ENCODE measurements at places on chromosomes 13 and 19.
A peak's percentile ranks its signal among the peaks of the same experiment; 100 is the strongest.

DNA sequence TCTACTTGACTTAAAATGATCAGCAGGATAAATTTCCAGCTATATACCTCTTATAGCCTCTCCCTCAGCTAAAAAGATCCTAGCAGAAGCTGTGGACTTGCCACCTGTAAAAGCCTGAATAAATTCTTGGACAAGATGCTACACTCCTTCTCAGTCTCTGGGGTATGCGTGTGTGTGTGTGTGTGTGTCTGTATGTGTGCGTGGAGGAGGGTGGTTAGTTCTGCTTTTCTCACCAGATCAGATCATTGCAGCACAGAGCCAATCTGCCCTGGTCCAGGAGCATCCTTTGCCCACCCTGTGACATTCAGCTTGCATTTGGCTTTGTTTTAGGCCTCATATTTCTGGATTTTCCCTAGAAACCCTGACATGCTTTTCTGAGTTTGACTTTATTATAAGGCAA is 438.3 kb downstream of the RFC3 start:
- peak; percentile 13 for DNase-seq

DNA sequence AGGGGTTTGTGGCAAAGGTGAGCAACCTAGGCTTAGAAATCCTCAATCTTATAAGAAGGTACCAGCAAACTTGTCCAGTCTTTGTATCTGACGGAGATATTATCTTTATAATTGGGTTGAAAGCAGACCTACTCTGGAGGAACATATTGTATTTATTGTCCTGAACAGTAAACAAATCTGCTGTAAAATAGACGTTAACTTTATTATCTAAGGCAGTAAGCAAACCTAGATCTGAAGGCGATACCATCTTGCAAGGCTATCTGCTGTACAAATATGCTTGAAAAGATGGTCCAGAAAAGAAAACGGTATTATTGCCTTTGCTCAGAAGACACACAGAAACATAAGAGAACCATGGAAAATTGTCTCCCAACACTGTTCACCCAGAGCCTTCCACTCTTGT is 3.8 kb upstream of the KLK2 start:
- DNase-seq, result no peak

- DNase-seq, result no peak
Measured at GRCh38 chr19:18847549-18848463, 16.0 kb downstream of the UPF1 start.

- no peak for DNase-seq
Measured at GRCh38 chr13:75294110-75294509, 187.9 kb downstream of the TBC1D4 start.

DNA sequence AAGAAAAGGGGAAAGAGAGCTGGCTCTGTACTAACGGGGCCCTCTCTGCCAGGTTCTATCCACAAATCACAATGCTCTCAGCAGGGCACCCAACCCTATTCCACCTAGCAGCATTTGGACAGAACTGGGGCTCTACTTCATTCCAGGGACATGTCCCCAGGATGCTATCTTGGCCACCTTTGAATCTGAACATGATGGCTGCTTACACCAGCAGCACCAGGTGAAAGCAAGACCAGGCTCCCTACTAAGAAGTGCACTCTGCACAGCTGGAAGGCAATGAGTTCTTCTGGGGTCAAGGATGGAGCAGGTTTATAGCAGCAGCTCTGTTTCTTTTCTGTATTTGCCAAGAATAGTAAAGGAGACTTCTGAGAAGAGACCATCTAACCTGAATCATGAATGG is 222.4 kb downstream of the DACH1 start:
- no peak for DNase-seq

- peak; percentile 82 for DNase-seq
Measured at GRCh38 chr19:7637374-7638256, 705 bp downstream of the STXBP2 start.

DNA sequence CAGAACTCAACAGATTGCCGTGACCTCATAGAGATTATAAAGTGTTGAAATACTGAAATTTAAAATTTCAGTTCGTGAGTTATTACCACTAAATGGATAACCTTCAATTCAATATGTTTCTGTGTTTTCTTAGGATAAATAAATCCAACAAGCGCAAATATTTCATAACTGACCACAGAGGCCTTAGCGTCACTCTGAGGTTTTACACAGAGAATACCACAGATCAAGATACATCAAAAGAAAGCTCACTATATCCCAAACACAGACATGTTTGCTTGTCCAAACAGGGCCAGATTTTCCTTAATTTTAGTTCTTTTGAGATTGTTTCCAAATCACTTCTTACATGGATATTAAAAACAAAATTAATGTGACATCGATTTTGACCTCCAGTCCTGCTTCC is 235.8 kb downstream of the EFNB2 start:
- peak; percentile 4 for DNase-seq

Data from hematopoietic multipotent progenitor cell treated with erythropoietin and hydrocortisone succinate and interleukin-3 and kit ligand, for 4 days (in vitro differentiated cells).